ENCODE measurements at places on chromosomes 2 and 18.

DNA sequence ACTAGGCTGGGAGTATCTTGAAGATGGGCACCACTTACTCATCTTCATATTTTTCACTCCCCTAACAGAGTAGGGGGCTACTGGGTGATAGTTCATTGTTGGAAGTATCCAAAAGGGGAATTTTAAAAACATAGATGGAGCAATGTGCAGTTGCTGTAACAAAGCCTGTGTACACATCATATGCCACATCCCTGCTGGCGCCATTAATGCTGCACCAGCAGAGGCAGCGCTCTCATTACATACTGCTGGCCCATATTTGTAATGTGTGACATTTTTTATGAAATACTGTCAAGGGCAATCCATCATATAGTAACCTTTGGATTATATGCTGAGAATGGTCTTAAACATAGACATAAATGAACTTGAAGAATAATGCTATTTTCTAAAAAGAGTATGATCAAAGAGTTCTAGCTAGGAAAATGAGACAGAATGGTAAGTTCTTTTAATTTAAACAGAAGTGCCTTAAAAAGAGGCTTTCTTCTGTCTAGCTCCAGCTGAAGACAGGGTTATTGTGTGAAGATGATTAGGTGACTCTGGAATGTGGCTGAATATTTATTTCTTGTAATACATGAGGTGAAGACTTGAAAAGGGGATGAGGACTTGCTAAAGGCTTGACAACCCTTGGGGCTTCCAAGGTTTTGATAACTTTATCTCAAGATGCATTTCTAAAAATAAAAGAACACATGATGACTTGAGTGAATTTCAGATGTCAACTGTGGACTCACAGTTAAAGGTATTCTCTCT, 2.4 kb upstream of the TMEM178A start:
- peak; percentile 33 for DNase-seq

DNA sequence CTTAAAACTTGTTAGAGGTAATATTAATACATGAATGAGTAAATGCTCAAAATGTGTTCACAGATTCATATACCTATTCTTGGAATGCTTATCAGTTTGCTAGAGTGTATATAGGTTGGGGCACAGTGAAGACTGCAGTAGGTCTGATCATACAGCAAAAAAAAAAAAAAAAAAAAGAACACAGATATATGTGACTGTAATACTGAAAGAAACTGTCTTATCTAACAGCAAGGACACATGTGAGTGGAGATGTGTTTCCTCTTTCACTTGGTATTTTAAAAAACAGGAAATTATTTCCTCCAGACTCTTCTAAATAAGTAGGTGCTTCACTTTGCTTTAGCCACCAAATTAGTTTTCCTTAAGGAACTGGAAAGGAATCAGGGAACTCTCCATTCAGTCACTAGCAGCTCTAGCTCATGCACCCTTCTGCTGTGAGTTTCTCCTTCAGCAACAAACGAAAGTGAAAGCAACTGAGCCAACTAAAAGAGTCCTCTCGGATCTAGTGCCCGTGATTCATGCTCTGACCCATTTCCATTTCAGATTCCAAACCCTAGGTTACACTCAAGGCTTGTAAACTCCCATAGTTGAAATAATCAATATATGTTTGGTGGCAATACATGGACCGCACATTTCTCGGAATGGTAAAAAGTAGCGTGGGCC, 98.5 kb downstream of the DSEL start:
- DNase-seq = peak; percentile 37

GRCh38 chr2:219029829-219030165, 11.5 kb downstream of the CFAP65 start:
- peak; percentile 17 for DNase-seq

DNA sequence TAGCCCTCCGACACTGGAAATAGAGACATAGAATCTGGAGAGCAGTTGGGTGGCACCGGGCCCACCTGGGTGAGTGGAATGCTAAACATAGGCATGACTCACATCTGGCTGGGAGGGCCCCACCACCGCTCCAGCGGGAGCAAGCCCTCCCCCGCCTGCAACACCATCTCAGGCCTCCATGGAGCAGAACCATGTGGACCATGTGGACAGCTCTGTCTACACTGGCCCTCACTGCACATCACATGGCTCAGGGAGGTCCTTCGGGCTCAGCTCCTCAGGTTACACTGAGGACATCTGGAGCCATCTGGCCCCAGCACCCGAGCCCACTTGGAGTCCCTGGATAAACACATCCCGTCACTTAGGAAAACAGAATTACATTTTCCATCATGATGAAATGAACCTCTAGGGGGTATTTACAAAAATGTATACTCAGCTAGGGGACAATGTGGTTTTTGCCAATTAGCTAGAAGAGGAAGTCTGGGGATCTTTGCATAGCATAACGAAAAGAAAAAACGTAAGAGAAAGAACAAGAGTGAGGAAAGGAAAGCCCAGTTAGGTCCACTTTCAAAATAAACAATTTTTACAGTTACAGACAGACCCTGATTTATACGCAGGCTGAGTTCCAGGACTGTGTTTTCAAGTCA, 30.7 kb upstream of the MLPH start:
- DNase-seq = peak; percentile 87

DNA sequence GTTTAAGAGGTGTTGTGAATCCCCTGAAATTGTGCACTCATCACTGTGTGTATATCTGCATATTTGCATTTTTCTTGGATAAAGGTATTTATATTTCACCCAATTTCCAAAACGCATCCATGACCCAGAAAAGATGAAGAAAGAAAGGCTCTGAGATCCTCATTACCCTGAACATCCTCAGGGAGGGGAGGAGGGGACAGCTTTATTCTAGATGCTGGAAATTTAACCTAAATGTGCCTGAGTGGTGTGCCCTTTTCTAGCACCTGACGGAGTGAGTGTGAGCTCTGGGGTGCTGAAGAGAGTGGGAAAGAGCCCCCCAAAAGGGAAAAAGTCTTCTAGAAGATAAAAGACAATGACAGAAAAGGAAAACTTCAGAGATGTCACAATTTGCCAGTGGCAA, 20.8 kb downstream of the CNTNAP5 start:
- DNase-seq = no peak
